ENCODE measurements at places on chromosomes 13 and 19. TPM values are rescaled to one million over a fixed set of nuclear protein-coding genes. Genes with fewer than 3 reads are reported as not detected.

GRCh38 chr19:33503433-33504057 lies 18.0 kb downstream of the PEPD start:
- peaks cover 30% of the 10 kb centered on the region for H3K36me3 ChIP-seq
- DNase-seq: no peak
- no peak overlapping the region for H3K27ac ChIP-seq
- no peaks in the 10 kb centered on the region for H3K4me1 ChIP-seq
- H3K27me3 ChIP-seq: no peaks in the 10 kb centered on the region

GRCh38 chr13:30107521-30108136 lies 199.7 kb downstream of the KATNAL1 start:
- no peak for DNase-seq
- H3K27ac ChIP-seq: no peak overlapping the region
- no peaks in the 10 kb centered on the region for H3K27me3 ChIP-seq
- no peak overlapping the region for H3K4me3 ChIP-seq
- no peaks in the 10 kb centered on the region for H3K36me3 ChIP-seq

DNA sequence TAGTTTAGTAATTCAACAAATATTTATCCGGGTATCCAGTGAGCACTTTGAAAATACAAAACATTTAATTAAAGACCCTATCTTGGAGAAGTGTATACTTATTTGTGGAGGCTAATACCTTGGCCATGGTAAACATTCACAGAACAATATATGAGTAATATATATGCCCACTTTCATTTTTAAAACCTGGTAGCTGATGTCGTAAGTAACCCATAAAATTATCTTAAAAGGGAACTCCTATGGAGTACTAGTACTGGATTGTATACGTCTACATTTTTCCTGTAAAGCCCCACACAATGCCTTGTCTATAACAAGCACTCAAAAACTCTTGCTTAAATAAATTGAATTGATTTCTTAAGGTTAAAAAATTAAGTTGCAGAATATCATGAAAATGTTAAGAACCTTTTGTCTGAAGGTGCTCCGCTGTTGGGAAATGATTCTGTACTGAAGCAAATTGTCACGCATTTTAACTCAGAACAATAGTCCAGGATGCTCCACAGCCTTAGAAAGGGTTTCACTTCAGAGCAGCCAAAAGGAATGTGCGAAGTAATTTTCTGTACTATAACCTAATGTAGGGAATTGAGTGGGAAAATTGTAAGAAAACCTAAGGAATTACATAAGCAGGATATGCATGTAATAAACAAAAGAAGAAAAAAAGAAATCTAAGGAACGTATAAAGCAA lies 58.9 kb upstream of the C1QTNF9 start:
- peak overlapping the region; percentile 90 for H3K27ac ChIP-seq
- no peaks in the 10 kb centered on the region for H3K27me3 ChIP-seq
- H3K36me3 ChIP-seq: peaks cover 3% of the 10 kb centered on the region
- H3K4me3 ChIP-seq: peak overlapping the region; percentile 82

DNA sequence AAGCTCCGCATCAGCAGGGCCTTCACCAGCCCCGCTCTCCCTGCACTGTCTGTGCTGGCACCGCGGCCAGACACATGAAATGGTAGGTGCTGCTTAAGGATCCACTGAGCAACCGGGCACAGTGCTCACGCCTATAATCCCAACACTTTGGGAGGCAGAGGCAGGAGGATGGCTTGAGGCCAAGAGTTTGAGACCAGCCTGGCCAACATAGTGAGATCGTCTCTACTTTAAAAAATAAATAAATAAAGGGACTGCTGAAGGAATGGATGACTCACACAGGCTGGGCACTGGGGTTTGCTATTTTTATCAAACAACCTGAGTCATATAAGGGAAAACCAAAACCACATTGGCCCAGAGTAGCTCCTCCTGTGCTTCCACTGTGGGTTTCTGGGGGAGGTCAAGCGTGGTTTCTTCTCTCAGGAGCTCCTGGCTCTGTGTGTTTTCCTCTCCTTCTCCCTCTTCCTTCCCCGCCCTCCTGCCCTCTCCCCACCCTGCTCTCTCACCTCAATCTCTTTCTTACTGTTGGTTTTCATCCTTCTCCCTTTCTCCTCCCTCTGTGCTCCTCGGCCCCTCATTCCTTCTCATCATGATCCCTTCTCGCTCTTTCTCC lies 21.3 kb downstream of the VRK3 start:
- no peaks in the 10 kb centered on the region for H3K4me1 ChIP-seq
- peaks cover 93% of the 10 kb centered on the region for H3K36me3 ChIP-seq
- H3K4me3 ChIP-seq: no peak overlapping the region
- H3K27ac ChIP-seq: no peak overlapping the region
- no peak for DNase-seq
- H3K27me3 ChIP-seq: no peaks in the 10 kb centered on the region

DNA sequence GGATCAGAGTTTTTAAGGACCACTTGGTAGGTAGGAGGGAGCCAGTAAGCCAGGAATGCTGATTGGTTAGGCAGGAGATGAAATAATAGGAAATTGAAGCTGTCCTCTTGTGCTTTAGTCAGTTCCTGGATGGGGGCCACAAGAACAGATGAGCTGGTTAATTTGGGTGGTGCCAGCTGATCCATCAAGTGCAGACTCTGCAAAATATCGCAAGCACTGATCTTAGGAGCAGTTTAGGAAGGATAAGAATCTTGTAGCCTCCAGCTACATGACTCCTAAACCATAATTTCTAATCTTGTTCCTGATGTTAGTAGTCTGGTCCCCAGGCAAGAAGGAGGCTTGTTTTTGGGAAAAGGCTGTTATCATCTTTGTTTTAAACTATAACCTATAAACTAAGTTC lies 117.9 kb upstream of the GPR12 start:
- no peak overlapping the region for H3K4me3 ChIP-seq
- no peak overlapping the region for H3K27ac ChIP-seq
- no peaks in the 10 kb centered on the region for H3K27me3 ChIP-seq
- H3K4me1 ChIP-seq: no peaks in the 10 kb centered on the region
- no peak for DNase-seq
- no peaks in the 10 kb centered on the region for H3K36me3 ChIP-seq

- H3K27me3 ChIP-seq: no peaks in the 10 kb centered on the region
- no peak overlapping the region for H3K27ac ChIP-seq
- H3K4me1 ChIP-seq: no peaks in the 10 kb centered on the region
- no peaks in the 10 kb centered on the region for H3K36me3 ChIP-seq
These were observed 121.2 kb downstream of the STARD13 start for GRCh38 chr13:33164331-33164730.

- H3K4me1 ChIP-seq: peaks cover 3% of the 10 kb centered on the region
- H3K27ac ChIP-seq: no peak overlapping the region
- H3K4me3 ChIP-seq: no peak overlapping the region
- no peaks in the 10 kb centered on the region for H3K27me3 ChIP-seq
These were observed 6.2 kb downstream of the XAB2 start for GRCh38 chr19:7622933-7623685.

GRCh38 chr13:26998292-26998691 lies 173.3 kb downstream of the USP12 start:
- no peak overlapping the region for H3K27ac ChIP-seq
- no peaks in the 10 kb centered on the region for H3K36me3 ChIP-seq
- no peaks in the 10 kb centered on the region for H3K27me3 ChIP-seq
- no peaks in the 10 kb centered on the region for H3K4me1 ChIP-seq
- DNase-seq: no peak

DNA sequence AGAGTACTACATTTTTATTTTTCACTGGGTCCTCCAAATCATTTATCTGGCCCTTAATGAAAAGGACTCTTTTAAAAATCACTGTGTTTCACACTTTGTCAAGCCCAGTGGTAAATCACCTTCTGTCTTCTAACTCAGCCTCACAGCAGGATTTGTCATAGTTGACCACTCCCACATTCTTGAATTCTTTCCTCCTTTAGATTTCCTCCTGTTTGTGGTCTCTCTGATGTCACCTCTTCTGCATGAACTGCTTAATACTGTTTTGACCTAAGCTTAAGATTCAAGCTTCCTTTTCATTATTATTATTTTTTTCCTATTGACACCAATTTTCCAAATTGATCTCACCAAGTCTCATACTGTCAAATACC lies 899.8 kb upstream of the MIR17HG start:
- H3K36me3 ChIP-seq: no peaks in the 10 kb centered on the region
- H3K4me1 ChIP-seq: no peaks in the 10 kb centered on the region
- no peak overlapping the region for H3K27ac ChIP-seq
- no peak overlapping the region for H3K4me3 ChIP-seq
- no peaks in the 10 kb centered on the region for H3K27me3 ChIP-seq
- DNase-seq: no peak

DNA sequence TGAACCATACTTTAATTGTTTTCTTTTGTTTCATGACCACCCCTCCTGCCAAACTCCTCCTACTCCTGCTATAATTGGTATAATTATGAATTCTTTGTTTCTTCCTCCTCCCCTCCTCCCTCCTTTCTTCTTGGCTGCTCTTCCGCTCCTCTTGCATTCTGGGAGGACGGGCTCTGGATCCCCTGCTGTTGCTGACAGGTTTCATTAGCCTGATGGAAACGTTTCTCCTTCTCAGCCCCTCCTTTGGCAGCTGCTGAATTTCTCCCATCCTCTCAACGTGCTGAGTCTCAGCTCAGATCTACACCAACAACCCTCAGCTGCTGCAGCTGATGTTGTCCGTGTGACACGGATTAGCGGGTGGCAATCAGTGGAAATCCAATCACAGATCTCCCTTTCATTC lies 97.1 kb upstream of the UBAC2 start:
- H3K27me3 ChIP-seq: no peaks in the 10 kb centered on the region
- H3K4me1 ChIP-seq: no peaks in the 10 kb centered on the region
- no peaks in the 10 kb centered on the region for H3K36me3 ChIP-seq
- no peak overlapping the region for H3K4me3 ChIP-seq

- H3K27me3 ChIP-seq: no peaks in the 10 kb centered on the region
- H3K4me3 ChIP-seq: no peak overlapping the region
- peaks cover 4% of the 10 kb centered on the region for H3K36me3 ChIP-seq
- DNase-seq: no peak
- H3K27ac ChIP-seq: no peak overlapping the region
These were observed 2.4 kb upstream of the CATSPERG start for GRCh38 chr19:38333245-38333644.

DNA sequence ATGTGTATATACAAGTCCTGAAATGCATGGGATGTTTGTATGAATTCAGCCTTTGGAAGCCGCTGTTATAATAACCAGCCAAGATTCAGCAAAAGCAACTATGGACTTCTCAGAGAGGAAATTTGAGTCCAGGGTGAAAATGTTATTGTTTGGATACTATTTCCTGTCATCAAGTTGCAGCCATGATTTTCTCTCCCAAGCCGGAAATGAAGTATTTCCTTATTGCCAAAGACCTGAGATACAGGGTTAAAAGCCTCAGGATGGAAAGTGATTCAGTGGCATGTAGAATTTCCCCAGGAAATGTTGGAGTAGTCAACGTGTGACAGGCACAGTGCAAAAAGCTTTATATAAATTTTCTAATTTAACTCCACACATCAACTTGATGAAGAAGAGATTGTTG lies 133.9 kb downstream of the IRS2 start:
- no peaks in the 10 kb centered on the region for H3K4me1 ChIP-seq
- H3K36me3 ChIP-seq: no peaks in the 10 kb centered on the region
- no peak overlapping the region for H3K27ac ChIP-seq
- no peaks in the 10 kb centered on the region for H3K27me3 ChIP-seq
- no peak for DNase-seq
- H3K4me3 ChIP-seq: no peak overlapping the region

DNA sequence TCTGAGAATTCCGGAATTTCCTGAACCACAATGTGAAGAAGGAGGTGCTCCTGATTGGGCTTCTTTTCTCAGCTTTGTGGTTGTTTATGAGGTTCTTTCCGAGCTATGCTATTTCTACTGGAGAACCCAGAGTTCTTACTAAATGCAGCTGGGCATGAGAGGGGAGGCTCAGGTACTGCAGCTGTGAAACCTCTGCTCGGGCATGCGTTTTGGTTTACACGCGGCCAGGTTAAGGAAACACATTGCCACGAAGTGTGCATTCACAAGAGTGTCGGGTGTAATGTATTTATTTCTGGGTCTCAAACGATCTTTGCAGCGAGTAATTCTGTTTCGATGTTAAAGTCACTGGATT lies 661 bp upstream of the MIR17HG start:
- H3K4me3 ChIP-seq: peak overlapping the region; percentile 78
- no peaks in the 10 kb centered on the region for H3K27me3 ChIP-seq
- H3K36me3 ChIP-seq: no peaks in the 10 kb centered on the region

GRCh38 chr13:79468819-79469218 lies 12.1 kb upstream of the NDFIP2 start:
- H3K27me3 ChIP-seq: no peaks in the 10 kb centered on the region
- no peaks in the 10 kb centered on the region for H3K4me1 ChIP-seq
- no peak for DNase-seq
- no peaks in the 10 kb centered on the region for H3K36me3 ChIP-seq
- H3K27ac ChIP-seq: no peak overlapping the region

DNA sequence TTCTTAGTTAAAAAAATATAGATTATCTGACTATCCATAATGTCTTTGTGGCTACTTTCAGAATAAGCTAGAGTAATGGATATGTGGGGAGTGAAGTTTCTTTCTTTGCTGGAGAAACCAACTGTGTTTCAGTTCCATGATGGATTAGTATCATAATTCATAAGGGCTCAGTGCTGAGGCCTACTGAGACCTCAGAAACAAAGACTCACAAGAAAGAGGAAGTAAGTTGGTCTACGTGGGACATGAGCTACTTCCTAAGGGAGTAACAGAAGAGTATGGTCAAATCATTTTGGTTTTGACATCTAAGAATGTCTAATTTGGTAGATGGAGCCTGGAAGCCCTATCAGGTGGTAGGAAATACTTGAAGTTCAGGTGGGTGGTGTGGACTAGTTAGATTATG lies 99.0 kb upstream of the HTR2A start:
- H3K27me3 ChIP-seq: no peaks in the 10 kb centered on the region
- H3K36me3 ChIP-seq: no peaks in the 10 kb centered on the region
- DNase-seq: no peak
- H3K27ac ChIP-seq: no peak overlapping the region

DNA sequence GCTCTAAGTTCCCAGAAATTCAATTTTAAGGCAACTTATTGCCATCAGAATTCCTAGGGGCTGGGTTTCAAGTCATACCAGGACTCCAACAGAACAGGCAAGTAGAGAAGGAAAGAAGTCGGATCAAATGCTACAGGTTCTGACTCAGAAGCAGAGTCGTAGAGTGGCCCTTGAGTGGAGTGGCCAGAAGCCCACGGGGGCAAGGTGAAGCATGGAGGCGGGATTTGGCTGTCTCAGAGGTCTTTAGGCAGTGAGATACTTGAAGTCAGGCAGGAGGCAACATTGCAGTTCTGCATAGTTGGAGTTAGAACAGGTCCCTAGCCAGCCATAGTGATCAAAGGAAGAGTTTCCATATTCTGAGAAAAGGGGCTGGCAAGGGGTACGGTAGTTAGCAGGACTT lies 111.6 kb downstream of the NHLRC3 start:
- no peaks in the 10 kb centered on the region for H3K4me1 ChIP-seq
- no peaks in the 10 kb centered on the region for H3K27me3 ChIP-seq
- no peak for DNase-seq
- no peak overlapping the region for H3K4me3 ChIP-seq
- no peaks in the 10 kb centered on the region for H3K36me3 ChIP-seq

CDC42EP5 gene
- not detected for total RNA-seq

KLHL1 gene
- total RNA-seq: not detected

EDDM13 gene
- total RNA-seq: not detected

SSC5D gene
- 0.38 TPM for total RNA-seq

TNFSF13B gene
- 26.8 TPM for total RNA-seq

CCDC194 gene
- total RNA-seq: 2.3 TPM

IFI30 gene
- 59.3 TPM for total RNA-seq

CD70 gene
- not detected for total RNA-seq

MBD3L2 gene
- total RNA-seq: not detected

CCL25 gene
- not detected for total RNA-seq

IGLON5 gene
- not detected for total RNA-seq

ZNF71 gene
- total RNA-seq: 6.9 TPM

LIM2 gene
- 1.2 TPM for total RNA-seq

NDUFA7 gene
- total RNA-seq: 16.8 TPM
